Esophagus squamous epithelium (tissue), 5 donors: ENCODE measurements at places on chromosomes 12 and 14.

- no peak for DNase-seq
Measured at GRCh38 chr12:31756977-31757420, 28.2 kb upstream of the AMN1 start.

- no peak for DNase-seq
Measured at GRCh38 chr12:46919666-46920400, 94.0 kb upstream of the SLC38A4 start.

DNA sequence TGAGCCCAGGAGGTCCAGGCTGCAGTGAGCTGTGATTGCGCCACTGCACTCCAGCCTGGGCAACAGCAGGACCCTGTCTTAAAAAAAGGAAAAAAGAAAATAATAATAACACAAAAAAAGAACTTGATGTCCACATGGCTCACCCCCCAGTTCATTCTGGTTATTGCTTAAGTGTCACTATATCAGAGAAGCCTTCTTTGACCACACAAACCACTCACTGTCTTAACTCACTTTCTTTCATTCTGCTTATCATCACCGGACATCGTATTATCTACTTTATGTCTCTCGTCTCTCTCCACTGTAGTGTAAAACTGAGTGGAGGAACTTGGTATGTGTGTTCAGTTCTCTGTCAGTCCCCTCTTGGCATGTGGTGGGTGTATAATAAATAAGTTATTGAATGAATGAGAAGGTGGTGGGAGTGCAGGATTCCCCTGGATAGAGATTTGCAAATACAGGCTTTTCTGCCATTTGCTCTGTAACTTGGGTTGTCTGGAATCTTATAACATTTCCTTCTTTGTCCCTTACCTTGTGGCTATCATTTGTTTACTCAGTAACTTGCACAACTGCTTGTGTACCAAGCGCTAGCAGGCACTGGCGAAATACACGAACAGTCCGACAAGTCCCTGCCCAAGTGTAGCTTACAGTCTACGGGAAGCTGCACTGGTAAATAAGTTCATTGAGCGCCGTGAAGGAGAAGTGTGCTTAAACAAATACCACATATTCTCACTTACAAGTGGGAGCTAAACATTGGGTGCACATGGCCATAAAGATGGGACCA, 86.6 kb upstream of the TRAF3 start:
- no peak for DNase-seq

- no peak for DNase-seq
Measured at GRCh38 chr14:91371011-91371989, 46.3 kb downstream of the CCDC88C start.

DNA sequence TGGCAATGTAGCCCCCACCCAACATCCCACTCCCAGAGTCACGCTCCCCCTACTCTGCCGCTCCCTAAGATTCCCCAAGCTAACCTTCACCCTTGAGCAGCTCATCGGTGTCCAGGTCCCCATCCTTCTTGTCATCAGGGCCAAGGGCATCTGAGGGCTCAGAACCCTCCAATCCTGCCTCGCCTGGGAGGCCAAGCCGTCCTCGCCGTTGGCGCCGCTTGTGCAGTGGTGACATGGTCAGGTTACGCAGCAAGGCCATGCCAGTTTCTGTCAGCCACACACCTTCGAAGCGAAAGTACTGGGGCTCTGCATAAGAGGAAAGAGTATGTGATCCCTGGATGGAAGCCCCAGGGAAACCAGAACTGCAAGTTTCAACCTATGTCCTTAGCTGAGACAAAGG, 15.9 kb downstream of the KMT2D start:
- DNase-seq = no peak

- no peak for DNase-seq
Measured at GRCh38 chr14:101054671-101055070, 151.1 kb upstream of the RTL1 start.

GRCh38 chr14:33230021-33230420, 291.3 kb downstream of the NPAS3 start:
- DNase-seq = no peak

- DNase-seq = no peak
Measured at GRCh38 chr12:28775556-28775955, 373.5 kb upstream of the FAR2 start.

GRCh38 chr14:75002392-75003249, at the start of gene EIF2B2:
Gene EIF2B2, plus strand, starts transcription at chr14:75002921. Its CDS starts 70 bp downstream, at chr14:75002991.
- DNase-seq = peak; percentile 90

GRCh38 chr14:55579724-55580469, at the start of gene KTN1:
Gene KTN1, plus strand, starts transcription at chr14:55580207. Its CDS starts 31,842 bp downstream, at chr14:55612049.
- DNase-seq = no peak

DNA sequence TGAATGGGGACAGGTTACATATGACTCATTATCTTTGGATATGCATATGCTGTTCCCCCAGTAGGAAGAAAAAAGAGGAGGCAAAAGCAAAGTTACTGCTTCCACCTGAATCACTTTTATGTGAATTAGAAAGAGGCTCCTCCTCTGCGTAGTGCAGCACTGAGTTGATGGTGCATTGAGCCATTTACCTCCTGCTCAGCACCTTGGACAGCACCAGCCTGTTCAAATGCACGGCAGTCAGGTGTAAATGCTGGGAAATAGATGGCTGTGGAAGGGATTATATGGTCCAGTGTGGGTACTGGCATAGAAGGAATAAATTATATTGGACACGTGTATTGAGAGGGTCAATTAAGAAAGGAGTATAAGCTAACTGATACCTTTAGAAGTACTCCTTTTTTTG, 541.9 kb upstream of the SEL1L start:
- no peak for DNase-seq

DNA sequence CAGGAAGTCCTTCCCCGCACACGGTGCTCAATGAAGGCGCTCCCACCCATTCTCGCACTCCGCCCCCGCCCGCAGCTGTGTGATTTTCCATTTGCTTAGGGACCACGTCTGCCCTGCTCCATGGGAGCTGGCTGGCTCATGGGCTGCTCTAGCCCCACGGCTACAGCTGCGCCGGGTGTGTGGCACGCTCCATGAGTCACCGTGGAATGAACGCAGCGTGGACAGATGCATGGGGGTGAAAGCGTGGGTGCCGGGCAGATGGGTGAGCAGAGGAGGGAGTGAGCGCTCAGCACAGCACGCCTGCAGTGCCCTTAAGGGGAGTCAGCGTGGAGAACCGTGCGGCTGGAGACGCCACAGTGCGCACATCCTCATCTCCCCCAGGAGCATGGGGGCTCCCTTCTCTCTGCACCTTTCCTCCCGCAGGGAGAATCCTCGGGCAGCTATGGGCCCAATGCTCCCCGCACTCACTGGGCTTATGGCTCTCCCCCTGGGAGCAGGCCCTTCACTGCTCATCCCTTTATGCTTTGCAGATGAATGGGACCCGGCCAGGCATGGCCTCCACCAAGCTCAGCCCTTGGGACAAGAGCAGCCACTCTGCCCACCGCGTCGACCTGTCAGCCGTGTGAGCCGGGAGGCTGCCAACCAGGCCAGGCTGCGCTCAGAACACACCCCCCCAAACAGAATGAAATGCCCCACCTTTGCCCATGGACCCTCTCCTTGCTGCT, 185.1 kb downstream of the ADGRD1 start:
- DNase-seq = no peak

GRCh38 chr12:30753233-30753632, 1.5 kb downstream of the CAPRIN2 start:
- DNase-seq = no peak

DNA sequence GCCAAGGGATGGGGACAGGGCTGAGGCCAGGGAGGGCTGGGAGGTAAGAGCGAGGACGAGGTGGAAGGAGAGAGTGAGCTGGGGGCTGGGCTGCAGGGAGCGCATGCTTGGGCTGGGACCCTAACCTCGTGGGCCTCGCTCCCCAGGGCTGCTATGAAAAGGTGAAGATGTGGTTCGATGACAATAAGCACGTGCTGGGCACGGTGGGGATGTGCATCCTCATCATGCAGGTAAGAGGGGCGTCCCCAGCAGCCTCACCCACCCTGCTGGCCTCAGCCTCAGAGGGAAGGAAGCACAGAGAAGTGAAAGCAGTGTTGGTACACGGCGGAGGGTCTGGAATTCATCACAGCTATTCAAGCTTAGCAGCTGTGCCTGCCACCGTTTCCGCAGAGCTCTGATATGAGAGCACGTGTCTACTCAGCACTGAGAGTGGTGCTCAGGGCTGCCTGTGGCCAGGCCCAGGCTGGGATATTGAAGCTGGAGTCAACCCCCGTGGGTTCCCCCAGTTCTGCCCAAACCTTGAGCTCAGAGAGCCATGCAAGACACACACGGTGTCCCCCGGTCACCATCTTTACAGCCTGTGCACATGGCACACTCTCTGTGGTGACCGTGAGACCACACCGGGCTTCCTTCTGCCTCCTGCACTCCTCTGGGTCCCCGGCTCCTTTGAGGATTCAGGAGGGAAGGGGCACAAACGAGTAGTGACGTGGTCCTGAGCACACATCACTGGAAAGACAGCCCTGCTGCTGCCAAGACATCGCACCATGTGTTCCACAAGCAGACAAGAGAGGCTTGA, 204.6 kb downstream of the TSPAN9 start:
- DNase-seq = no peak

- DNase-seq = no peak
Measured at GRCh38 chr12:79689061-79689476, 1.7 kb downstream of the PAWR start.

DNA sequence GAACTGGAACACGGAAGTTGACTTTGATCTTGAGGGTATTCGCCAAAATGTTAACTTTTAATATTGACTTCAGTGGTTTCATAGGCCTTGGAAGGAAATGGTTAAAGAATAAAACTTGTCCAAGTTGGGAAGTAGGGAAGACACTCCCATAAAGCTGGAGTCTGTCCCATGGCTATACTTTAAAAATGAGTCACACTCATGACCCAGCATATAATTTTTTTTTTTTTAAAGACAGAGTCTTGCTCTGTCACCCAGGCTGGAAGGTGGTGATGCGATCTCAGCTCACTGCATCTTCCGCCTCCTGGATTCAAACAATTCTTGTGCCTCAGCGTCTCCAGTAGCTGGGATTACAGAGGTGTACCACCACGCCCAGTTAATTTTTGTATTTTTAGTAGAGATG, 19.6 kb downstream of the TMPRSS12 start:
- DNase-seq = no peak

DNA sequence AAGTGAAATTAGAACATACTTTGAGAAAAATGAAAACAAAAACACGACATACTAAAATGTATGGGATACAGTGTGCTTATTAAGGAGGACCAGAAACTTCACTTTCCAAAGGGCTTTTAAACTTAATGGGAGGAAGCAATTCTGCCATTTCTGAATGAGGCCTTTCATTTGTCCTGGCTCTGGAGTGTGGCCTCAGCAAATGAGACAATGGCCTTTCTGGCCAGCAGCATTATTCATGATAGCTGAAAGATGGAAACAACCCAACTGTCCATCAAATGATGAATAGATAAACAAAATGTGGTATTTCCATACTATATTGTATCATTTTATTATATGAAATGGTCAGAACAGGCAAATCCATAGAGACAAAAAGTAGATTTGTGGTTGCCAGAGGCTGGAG, 338.6 kb downstream of the CEP128 start:
- no peak for DNase-seq

- DNase-seq = no peak
Measured at GRCh38 chr12:65673732-65674131, 150.6 kb upstream of the HMGA2 start.

DNA sequence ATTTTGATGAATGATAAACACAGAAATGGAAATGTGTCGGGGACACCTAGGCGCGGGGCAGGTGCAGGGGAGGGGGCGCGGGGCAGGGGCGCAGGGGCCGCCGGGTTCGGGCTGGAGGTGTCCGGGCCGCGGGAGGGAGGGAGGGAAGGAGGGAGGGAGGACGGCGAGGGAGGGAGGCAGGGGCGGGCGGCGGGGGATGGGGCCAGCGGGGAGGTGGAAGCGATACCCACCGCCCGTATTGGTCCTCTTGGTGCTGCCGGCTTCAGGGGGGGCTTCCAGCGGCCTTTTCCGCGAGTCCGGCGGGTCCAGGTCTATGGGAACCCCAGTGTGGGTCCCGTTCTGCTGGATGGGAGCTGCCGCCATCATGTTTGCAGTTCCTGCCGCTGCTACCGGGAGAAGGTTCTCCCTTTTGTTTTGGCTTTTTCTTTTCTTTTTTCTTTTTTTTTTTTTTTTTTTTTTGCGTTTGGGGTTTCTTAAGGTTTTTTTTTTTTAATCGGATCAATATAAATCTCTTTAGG, 703 bp downstream of the NOVA1 start:
- DNase-seq = no peak

DNA sequence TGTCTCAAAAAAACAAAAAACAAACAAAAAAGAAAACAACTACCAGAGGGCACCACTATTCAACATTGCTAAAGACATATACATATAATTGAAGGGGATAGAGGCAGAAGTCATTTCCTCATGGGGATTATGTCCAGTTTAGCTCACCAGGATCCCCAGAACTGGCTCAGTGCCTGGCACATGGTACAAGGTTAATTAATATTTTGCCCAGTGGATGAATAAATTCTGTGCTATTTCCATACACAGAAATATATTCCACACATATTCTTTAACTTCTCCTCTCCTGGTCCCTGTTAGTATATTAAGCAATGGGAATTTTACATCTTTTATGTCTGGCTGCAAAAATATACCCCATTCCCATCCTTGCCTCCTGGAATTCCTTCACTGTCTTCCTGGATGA, 6.7 kb downstream of the FOS start:
- no peak for DNase-seq

DNA sequence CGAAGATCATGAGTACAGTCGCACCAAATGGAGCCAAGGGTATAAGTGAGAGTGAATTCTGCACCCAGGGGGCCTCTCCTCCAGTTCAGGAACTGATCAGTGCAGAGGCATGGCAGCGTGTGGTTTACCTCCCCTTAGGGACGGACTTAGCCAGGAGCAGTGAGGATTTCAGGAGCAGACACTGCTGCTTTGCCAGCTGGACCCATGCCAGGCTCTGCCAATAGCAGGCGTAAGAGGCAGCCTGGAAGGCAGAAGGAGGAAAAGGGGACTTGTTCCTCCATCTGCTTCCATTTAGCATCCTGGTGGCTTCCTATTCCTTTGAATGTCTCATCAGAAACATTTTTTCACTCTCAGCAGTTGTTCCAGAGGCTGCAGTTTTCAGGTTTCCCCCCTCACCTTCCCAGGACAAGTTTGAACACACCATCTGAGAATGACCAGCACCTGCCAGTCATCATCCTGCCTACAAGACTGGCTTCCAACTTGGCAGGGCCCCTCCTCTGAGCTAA, 137.0 kb upstream of the LMNTD1 start:
- DNase-seq = no peak

GRCh38 chr14:72982146-72982708, 44.7 kb downstream of the ZFYVE1 start:
- no peak for DNase-seq

DNA sequence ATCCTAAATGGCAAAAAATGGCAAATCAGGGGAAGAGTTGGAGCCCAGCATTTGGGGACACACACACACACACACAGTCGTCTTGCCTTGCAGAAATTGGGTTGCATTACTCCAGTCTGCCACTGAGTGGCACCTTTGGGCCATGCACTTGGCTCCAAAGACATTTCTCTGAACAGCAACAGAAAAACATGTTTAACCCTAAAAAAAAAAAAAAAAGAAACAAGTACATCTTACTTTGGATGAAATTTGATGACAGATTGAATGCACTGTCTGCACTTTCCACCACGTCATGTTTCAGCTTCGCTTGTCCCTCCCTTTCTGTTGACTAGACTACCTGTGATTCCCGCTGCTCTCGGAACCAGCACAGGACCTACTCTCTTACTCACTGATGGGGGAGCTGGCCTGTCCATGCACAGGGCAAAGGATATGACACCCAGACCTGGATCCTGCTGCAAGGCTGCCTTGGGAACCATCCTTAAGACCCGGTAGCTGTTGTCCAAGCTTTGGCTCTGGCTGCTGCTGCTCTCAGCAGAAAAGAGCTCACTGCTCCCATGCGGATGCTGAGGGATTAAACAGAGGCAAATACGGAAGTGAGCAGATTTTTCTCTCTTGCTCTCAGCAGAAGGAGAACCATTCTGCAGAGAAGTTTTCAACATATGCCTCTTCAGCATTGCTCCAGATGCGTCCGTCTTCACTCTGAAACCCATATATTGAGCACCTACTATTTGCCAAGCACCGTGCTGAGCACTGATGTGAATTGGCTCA, 376.8 kb downstream of the DPF3 start:
- DNase-seq = no peak
